ENCODE measurements at places on chromosomes 3 and 15.

GRCh38 chr3:62835554-62836236 lies 39.5 kb downstream of the CADPS start:
- DNase-seq: no peak

GRCh38 chr3:187767266-187768012 lies 22.2 kb upstream of the BCL6 start:
- no peak for DNase-seq

DNA sequence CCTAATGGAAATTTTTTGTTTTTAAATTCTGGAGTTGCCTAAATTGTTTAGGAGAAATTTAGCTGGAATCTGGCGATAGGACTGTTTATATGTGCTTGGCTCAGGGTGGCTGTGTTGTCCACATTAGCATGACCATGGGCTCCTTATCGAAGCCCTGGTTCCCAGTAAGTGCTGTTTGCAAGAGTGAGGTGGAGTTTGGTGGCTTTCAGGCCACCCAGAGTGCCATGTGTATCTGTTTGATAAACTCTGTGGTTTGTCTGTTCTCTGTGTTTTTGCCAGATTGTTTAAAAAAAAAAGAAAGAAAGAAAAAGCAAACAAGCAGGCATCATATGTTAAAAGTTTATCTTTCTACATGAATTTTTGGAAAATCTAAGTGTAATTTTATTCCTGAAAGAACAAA lies 51.5 kb downstream of the PLCL2 start:
- DNase-seq: no peak

DNA sequence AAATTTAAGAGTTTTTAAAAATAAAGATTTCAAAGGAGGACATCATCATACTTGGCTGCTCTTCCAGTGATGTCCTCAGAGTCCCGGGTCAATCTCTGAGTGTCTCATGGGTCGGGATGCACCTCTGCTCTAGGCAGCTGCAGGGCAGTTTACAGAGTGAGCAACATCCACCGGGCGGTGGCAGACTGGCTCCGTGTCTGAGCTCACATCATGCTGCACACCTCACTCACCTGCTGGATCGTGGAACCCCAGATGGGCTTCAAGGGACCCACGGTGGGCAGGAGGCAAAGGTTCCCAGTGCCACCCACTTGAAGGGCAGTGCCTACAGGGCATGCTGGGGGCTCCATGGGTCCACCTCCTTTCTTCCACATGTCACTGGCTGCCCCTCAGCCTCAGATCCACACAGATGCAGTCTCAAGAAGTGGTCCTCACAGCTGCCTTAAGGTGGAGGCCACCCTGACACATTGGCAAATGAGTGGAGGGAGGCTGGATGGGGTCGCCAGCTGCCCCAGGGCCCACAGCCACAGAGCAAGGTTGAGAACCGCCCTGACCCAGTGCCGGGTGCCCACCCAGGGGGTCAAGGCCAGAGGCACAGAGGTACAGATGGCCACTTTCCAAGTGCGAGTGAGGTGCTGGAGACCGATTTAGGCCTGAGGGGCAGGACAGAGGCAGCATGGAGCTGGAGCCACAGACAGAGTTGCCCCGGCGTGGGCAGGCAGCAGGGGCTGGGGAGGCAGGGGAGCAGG lies 25.2 kb downstream of the CYFIP1 start:
- no peak for DNase-seq

- DNase-seq: no peak
Measured at GRCh38 chr3:117200962-117201361, 491.4 kb downstream of the TUSC7 start.

GRCh38 chr15:66706225-66706732 lies 4.2 kb downstream of the SMAD6 start:
- no peak for DNase-seq

GRCh38 chr3:16075647-16076046 lies 98.8 kb upstream of the GALNT15 start:
- no peak for DNase-seq

GRCh38 chr3:43709022-43709421 lies 18.3 kb downstream of the ABHD5 start:
- DNase-seq: no peak

GRCh38 chr3:23159929-23160328 lies 43.2 kb upstream of the UBE2E2 start:
- DNase-seq: no peak

DNA sequence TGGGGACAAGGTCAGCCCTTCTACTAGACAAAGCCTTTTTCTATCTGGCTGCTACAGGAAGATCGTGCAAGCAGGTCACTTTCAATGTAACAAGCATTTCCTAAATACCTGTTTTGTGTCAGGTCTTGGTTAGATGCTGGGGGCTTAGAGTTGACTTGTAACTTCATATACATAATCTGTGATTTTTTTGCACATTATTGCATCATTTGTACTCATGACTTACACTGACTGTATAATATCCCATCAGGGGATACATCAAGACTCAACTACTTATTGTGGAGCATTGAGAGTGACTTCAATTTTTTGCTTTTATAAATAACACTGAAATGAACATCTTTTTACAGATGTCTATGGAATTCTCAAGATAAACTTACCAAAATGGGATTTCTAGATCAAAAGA lies 68.9 kb downstream of the ABTB1 start:
- DNase-seq: no peak

GRCh38 chr15:84937144-84937543 lies 44.5 kb upstream of the PDE8A start:
- no peak for DNase-seq

- DNase-seq: no peak
Measured at GRCh38 chr3:138945709-138946662, 951 bp downstream of the FOXL2 start.

DNA sequence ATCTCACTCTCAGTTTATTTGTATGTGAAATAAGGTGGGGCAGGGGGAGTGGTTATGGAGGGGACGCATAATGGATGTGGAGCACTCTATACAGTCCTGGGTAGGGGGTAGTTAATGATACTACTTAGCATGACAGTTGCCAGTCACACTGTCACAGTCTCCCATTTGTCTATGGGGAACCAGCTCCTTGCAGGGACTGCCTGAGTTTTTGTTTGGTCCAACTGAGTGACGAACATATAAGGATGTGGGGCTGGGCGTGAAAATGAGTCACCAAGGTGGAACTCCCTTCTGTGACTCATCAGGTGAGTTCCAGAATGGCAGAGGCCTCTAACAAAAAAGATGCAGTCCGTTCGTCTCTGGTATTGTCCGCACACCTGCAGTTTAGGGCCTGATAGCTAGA lies 235.3 kb upstream of the ST8SIA2 start:
- DNase-seq: no peak

GRCh38 chr3:20190991-20191390 lies 5.0 kb upstream of the SGO1 start:
- no peak for DNase-seq

- no peak for DNase-seq
Measured at GRCh38 chr3:53331871-53332270, 15.5 kb downstream of the DCP1A start.

GRCh38 chr3:17065315-17065714 lies 180.6 kb downstream of the PLCL2 start:
- DNase-seq: no peak

DNA sequence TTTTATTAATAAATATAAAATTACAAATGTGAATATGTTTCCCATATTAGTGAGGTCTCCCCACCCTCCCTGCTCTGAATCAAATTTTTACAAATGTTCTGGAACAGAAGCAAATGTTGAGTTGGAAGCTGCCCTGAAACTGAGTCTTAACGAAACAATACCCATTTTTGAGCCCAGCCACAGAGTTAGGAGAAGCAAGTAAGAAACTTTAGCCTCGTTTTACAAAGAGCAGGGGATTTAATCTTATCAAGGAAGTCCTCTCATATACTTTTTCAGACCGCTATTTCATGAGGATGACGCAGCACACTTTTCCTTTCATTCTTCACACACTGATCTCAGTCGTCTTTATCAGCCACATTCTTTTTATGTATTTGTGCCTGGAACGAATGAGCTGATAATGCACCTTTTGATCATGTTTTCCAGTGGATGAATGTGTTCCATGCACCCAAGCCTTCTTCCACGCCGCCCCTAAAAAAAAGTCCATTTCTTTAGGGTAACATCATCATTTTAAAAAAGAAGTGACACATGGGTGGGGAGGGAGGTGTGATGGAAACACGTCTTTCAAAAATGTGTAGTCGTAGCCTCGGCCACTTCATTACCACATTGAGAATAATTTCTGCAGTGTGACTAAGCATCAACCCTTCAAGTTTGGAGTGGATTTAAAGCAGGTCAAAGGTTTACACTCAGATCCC lies 48.1 kb downstream of the SETMAR start:
- no peak for DNase-seq

DNA sequence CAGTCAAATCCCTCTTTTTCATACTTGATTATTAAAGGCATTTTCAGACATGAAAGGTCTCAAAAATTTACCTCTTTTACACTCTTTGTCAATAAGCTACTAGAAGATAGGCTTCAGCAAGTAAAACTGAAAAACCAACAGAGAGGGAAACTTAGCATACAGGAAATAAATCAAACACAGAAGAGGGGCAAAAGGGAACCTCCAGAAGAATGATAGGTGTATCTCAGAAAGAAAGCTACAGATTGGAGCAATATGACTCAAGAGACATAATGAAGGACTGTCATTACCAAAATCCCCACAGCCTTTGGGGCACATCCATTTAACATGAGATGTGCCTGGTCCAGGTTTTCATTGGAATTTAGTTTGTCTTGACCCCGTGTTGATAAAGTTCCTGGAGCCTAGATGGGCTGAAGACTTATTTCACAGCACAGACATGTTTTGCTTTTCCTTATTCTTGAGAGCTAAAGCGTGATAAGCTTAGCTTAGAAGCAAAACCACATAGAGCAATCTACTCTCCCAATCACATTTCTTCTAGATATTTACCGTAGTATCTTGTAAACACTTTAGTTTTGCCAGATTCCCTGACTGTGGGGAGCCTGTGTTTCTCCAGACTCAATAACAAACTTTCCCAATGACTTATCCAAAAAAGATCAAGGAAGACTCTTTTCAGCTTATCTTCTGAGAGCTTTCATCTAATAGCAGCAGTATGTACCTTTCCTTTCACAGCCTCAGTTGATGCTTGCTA lies 11.7 kb downstream of the LRRFIP2 start:
- no peak for DNase-seq

- no peak for DNase-seq
Measured at GRCh38 chr3:66215106-66215505, 5.7 kb upstream of the SLC25A26 start.

DNA sequence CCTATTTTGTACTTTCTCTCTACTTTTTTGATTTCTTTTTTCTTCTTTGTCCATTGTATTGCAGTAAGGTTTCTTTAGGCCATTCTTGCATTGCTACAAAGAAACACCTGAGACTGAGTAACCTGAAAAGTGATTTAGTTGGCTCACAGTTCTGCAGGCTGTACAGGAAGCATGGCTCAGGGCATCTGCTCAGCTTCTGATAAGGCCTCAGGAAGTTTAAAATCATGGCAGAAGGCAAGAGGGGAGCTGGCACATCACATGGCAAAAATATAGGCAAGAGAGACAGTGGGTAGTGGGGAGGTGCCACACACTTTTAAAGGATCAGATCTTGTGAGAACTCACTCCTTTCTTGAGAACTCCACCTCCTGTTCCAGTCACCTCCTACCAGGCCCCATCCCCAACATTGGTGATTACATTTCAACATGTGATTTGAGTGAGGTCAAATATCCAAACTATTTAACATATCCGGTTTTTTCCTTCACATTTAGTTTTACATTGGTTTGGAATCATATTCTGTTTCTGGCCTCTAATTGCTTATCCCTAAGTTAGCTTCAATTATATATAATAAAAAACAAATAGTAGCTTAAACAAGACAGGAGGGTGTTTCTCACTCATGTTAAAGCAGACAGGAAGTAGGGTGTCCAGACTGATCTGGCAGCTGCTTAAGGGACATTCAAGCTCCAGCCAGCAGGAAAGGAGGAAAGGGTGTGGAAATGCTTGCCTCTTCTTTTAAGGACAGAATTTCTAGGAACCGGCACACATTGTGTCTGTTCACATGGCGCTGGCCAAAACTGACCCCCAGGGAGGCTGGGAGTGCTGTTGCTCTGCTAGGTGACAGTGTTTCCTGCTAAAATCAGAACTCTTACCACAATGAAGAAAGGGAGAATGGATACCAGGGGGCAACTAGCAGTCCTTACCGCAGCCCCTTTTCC lies 28.8 kb upstream of the SKOR1 start:
- DNase-seq: no peak

DNA sequence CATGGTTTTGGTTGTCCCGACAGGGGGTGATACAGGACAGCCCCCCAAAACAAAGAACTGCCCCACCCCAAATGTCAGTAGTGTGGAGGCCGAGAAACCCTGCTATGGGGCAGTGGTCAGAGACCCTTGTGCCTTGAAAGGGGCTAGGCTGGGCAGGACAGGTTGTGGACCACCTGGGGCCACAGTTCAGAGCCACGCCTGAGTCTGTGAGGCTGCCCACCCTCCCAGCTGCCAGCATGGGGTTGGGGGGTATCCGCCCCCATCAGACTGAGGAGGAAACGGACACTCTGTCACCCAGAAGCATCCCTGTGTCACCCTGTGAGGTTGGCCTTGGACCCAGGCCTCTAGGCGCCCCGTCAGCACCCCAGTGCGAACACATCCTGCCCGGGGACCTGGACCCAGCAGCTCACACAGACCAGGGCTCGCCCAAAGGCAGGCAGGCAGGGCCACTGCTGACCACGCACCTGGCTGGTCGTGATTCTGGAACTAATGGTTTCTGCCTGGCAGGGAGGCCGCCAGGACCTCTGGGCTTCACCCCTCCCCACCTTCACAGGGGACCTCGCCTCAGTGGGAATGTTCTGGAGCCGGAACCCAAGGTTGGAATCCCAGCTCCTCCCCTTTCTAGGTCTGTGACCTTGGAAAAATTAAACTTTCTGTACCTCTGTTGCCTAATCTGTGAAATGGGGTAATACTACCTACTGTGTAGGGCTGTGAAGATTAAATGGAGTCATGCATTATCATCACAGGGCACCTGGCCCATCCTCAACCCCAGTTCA lies 1.4 kb downstream of the SLC41A3 start:
- no peak for DNase-seq

GRCh38 chr15:66356077-66356358 lies 467 bp downstream of the TIPIN start:
- DNase-seq: no peak

GRCh38 chr3:149466192-149466591 lies 8.3 kb upstream of the TM4SF4 start:
- no peak for DNase-seq

DNA sequence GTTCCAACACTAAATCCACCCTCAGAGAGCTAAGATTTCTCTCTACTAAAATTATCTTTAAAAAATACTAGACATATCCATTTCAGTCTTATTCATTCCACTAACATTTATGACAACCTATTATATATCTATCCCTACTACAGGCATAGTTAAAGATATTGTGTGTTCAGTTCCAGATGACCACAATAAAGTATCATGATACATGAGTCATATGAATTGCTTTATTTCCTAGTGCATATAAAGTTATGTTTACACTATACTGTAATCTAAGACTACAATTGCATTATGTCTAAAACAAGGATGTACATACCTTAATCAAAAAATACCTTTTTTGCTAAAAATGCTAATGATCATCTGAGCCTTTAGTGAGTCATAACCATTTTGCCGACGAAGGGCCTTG lies 19.4 kb downstream of the SHOX2 start:
- no peak for DNase-seq

DNA sequence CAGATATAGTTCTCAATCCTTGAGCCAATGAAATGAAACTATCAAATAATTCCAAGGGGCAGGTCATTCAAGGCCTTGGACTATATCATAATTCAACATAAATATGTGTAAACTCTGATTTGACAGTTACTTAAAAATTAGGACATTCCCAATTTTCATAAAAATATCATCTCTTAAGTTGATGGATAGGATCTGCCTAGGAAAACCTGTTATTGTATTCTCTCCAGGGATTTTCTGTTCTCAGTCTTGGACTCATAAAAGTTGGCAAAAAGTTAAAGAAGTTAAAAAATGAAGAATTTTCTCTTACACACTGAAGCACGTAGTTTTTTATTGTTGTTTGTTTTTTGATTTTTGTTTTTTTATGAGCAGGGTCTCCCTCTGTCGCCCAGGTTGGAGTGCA lies 109.0 kb downstream of the TP63 start:
- DNase-seq: no peak

All from cortex of kidney (tissue), 1 donor.